IMR-90 (cell line): ENCODE measurements at places on chromosomes 3 and 15. TPM values are rescaled to one million over a fixed set of nuclear protein-coding genes. Genes with fewer than 3 reads are reported as not detected.
A peak's percentile ranks its signal among the peaks of the same experiment; 100 is the strongest.

Gene SYNPR
- total RNA-seq, result not detected in 2 replicates

DNA sequence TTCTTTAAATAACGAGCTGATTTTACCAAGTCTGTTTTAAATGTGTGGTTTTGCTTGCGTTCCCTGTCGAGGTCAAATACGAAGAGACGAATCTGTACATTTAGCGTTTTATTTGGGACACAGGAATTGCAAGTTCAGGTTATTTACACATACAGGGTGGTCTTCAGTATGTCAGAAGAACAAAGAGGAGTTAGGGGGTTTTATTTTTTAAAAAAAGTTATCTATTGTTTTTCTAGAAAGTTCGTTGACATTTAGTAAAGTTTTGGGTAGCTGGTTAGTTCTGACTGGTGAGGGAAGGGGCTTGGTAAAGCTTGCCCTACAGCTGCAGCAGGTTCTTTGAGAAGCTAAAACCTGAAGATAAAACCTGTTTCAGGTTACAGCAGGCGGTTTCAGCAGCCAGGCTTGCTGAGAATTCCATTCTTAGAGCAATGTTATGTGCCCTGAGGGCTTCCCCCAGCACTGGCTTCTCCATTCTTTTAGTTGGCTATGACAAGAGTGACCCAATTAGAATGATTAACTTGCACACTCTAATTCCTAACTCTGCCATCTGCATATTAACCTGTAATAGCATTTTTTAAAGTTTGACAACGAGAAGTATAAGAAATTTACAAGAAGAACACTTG is 815 bp upstream of the ZNF280D start:
- H3K4me1 ChIP-seq, result peaks cover 4% of the 10 kb centered on the region
- no peak overlapping the region for H3K27ac ChIP-seq
- H3K4me3 ChIP-seq, result no peak overlapping the region
- no peaks in the 10 kb centered on the region for H3K27me3 ChIP-seq
- H3K36me3 ChIP-seq, result peaks cover 2% of the 10 kb centered on the region; the same call in 1 of the 2 replicates

DNA sequence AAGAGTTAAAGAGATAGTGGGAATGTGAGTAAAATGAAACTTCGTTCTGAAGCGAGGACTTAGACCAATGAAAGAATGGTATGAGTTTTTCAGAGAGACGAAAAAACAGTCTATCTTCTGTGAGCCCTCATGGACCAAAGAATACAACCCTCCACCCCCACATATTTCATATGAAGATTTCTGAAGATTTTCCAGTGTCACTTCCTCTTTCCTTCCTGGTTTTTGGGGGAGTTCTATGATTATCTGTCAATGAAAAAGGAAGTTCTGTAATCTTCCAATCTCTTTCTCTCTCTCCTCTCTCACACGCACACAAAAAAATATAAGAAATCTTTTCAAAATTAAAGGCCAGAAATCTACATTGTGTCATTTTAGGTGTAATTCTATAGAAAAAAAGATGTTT is 27.7 kb downstream of the CMSS1 start:
- H3K36me3 ChIP-seq, result peaks cover 12% of the 10 kb centered on the region
- no peak overlapping the region for H3K4me3 ChIP-seq
- H3K27me3 ChIP-seq, result no peaks in the 10 kb centered on the region
- DNase-seq, result no peak

DNA sequence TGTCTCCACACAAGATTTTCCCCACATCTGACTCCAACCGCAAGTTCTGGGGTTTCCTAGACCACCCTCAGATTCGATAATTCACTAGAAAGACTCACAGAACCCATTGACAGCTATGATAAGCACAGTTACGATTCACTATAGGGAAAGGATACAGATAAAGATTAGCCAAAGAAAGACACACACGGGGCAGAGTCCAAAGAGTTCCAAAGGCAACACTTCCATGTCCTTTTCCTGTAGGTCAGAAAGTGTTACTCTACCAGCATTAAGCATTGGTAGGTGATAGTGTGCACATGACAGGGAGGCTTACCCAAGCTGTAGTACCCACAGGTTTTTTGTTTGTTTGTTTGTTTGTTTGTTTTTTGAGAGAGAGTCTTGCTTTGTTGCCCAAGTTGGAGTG is 48.1 kb downstream of the PHLDB2 start:
- H3K27me3 ChIP-seq, result no peaks in the 10 kb centered on the region
- no peak overlapping the region for H3K27ac ChIP-seq
- no peak for DNase-seq

DNA sequence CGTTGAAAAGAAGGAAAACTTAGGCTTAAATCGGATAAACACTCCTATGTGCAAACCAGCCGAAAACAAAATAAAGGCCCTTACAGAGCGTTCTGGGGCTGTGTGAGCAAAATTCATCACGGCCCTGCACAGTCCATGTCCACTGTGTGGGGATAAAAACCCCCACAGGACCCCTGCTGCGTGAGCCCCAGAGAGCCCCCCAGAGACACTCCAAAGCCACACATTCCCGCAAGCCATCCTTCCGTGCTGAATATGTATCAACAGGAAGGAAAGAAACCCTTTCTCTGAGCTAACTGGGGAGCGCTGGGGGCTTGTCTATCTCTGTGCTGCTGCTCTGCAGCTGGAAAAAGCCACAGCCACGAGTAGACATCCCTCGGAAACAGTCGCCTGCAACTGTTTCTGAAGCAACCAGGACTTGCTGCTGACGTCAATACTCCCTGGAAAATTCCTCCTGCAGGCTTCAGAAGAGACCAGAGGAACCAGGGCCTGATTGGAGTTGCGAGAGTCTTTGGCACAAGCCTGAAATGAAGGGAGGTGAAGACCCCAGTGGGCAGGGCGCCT is 72.7 kb downstream of the NUP210 start:
- peaks cover 2% of the 10 kb centered on the region for H3K4me1 ChIP-seq
- peaks cover 16% of the 10 kb centered on the region; the same call in 1 of the 2 replicates for H3K27me3 ChIP-seq
- no peaks in the 10 kb centered on the region for H3K36me3 ChIP-seq
- H3K4me3 ChIP-seq, result no peak overlapping the region
- peak; percentile 49 for DNase-seq

Gene SAMD7
- total RNA-seq, result not detected in 2 replicates

DNA sequence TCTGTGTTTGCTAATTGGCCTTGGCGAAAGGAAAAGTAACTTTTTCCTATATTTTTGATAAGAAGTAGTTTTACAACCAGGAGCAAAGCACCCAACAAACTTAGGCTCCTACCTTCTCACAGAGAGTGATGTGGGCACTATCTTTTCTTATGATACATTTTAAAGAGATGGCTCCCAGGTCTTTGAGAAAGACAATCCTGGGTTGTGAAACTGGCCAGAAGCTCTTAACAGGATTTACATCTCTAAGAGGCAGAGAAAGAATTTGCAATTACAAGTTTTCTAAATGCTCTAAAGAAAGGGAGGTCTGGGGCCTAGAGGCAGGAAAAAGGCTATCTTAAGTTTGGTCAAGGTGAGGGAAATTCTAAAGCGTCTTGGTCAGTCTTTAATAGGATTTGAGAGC is 609.7 kb downstream of the VGLL3 start:
- no peaks in the 10 kb centered on the region for H3K36me3 ChIP-seq
- no peak for DNase-seq
- no peak overlapping the region for H3K27ac ChIP-seq

- no peak overlapping the region for H3K27ac ChIP-seq
- no peaks in the 10 kb centered on the region for H3K27me3 ChIP-seq
- peaks cover 4% of the 10 kb centered on the region; the same call in 1 of the 2 replicates for H3K4me1 ChIP-seq
- H3K4me3 ChIP-seq, result no peak overlapping the region
These were observed 85.9 kb upstream of the PLXNA1 start for GRCh38 chr3:126896968-126897367.

Gene CLEC3B
- total RNA-seq, result 1.9 and 3.6 TPM in 2 replicates

Gene COMMD2
- total RNA-seq, result 31.9 and 46.1 TPM in 2 replicates

Gene METTL6
- 21.5 and 32.5 TPM in 2 replicates for total RNA-seq

Gene ZNF662
- 0.28 and 0.54 TPM in 2 replicates for total RNA-seq

DNA sequence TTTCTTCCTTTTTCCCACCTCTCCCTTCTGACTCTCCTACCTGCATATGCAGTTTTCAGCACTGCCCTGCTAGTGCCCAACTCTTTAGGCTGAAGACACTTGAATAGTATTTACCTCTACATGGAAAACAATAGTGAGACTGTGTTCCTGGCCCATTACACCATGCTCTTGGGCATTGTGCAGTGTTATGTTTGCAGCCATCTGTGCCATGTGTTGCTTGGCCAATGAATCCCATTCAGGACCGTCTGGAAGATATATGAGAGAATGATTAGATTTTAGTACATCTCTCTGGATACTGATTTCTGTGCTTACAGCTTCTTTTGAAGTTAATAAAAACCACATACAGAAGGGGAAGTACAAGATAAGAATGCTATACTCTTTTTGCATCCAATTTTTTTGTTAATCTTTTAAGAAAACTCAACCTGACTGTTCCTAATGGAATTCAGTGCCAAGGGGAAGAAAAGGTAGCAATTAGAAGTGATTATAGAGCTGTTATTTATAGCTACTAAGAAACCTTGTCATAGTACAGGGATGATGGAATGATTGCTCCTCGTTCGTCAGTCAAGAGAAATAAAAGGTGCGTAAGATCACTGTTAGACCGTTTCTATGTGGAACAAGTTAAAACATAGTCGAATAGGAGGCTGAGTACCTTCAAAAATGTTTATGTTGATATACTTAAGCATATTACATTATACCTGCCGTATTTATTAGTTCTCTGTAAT is 58.9 kb downstream of the TMEM41A start:
- H3K4me1 ChIP-seq, result no peaks in the 10 kb centered on the region
- DNase-seq, result no peak
- H3K27me3 ChIP-seq, result no peaks in the 10 kb centered on the region
- no peak overlapping the region for H3K4me3 ChIP-seq

Gene SPTSSB
- total RNA-seq, result not detected in 2 replicates

GRCh38 chr15:84992157-84992944 is 10.7 kb downstream of the PDE8A start:
- H3K4me1 ChIP-seq, result peaks cover 5% of the 10 kb centered on the region
- H3K36me3 ChIP-seq, result no peaks in the 10 kb centered on the region
- H3K4me3 ChIP-seq, result no peak overlapping the region
- DNase-seq, result peak; percentile 87

DNA sequence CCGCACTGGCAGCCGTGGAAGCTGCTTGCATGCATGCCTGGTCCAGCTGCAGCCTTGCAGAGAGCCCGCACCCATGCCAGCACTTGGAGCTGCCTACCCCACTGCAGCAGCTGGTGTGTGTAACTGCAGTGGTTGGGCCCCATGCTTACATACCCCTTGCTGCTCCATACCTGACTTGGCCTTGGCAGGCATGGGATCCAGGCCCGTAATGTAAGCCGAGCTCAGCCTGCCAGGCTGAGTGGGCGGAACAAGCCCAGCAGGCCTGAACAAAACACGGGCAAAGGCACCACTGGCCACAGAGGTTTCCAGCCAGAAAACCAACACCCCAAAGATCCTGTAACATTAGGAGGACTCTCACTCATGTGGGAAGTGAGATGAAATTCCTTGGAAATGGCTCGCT is 48.3 kb downstream of the SLC6A20 start:
- no peaks in the 10 kb centered on the region for H3K27me3 ChIP-seq
- no peak for DNase-seq
- no peak overlapping the region for H3K27ac ChIP-seq
- H3K4me1 ChIP-seq, result no peaks in the 10 kb centered on the region
- H3K4me3 ChIP-seq, result no peak overlapping the region

Gene FAM131A
- 9.7 and 10.8 TPM in 2 replicates for total RNA-seq

DNA sequence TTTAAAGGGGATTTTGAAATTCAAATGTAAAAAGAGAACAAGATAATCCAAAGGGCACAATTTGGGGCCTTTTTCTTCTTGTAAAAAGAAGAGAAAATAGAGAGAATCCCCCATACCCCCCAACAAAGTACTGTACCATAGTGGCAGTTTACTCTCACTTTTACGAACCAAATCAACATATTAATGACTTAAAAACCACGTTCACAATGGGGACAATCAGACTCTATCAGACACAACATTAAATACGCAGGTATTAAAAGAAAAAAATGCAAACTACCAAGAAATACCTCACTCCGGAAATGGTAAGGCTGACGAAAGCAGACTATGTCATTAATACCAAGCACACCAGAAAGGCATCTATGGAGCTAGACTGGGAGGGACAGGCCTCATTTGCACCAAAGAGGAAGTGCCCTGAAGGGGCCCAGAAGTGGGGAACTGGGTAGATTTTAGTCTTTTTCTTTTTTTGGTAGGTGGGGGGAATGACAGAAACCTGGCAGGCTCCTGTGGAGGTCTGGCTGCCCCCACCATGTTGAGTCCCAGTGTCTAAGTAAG is 134.3 kb downstream of the TIGIT start:
- no peaks in the 10 kb centered on the region for H3K36me3 ChIP-seq
- no peaks in the 10 kb centered on the region for H3K27me3 ChIP-seq
- H3K4me3 ChIP-seq, result no peak overlapping the region
- no peaks in the 10 kb centered on the region for H3K4me1 ChIP-seq

Gene LSAMP
- 7.9 and 8.1 TPM in 2 replicates for total RNA-seq

GRCh38 chr3:140455521-140456214 is 222.2 kb upstream of the TRIM42 start:
- no peaks in the 10 kb centered on the region for H3K4me1 ChIP-seq
- no peaks in the 10 kb centered on the region for H3K27me3 ChIP-seq
- H3K27ac ChIP-seq, result no peak overlapping the region
- no peaks in the 10 kb centered on the region for H3K36me3 ChIP-seq
- no peak overlapping the region for H3K4me3 ChIP-seq

GRCh38 chr3:184796551-184796950 is 15.4 kb upstream of the VPS8 start:
- H3K27ac ChIP-seq, result no peak overlapping the region
- no peaks in the 10 kb centered on the region for H3K36me3 ChIP-seq
- no peak for DNase-seq
- H3K27me3 ChIP-seq, result peaks cover 2% of the 10 kb centered on the region; the same call in 1 of the 2 replicates

Gene BSN
- total RNA-seq, result under 0.01 TPM in 2 replicates

GRCh38 chr3:37441689-37442088 is 267.3 kb upstream of the LRRFIP2 start:
- no peak for DNase-seq
- H3K36me3 ChIP-seq, result no peaks in the 10 kb centered on the region
- no peaks in the 10 kb centered on the region for H3K4me1 ChIP-seq
- peaks cover 13% of the 10 kb centered on the region for H3K27me3 ChIP-seq
- no peak overlapping the region for H3K4me3 ChIP-seq
- H3K27ac ChIP-seq, result no peak overlapping the region

Gene CCDC33
- total RNA-seq, result not detected in 2 replicates

DNA sequence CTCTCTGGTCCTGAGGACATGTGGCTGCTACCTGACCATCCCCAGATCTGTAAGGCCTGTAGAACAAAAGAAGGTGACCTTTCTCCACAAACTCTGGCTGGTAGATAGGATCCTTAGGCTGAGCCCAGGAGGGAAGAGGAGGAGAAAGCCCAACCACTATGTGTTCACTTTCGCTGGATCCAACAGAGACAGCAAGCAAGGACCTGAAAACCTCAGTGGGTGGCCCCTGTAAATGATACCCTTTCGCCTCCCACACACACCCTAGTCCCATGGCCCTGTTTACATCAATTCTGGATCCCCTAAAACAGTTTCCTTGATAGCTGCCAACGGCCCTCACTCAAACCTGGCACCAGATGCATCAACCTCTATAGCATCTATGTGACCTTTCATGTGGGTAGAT is 22.4 kb downstream of the CCDC12 start:
- no peak for DNase-seq
- no peak overlapping the region for H3K4me3 ChIP-seq
- 0 out of 2 replicates have a peak, but pooled peaks cover 1% of the 10 kb centered on the region for H3K36me3 ChIP-seq
- H3K27me3 ChIP-seq, result no peaks in the 10 kb centered on the region

GRCh38 chr3:47009225-47010110 is 30.0 kb downstream of the NBEAL2 start:
- no peaks in the 10 kb centered on the region for H3K27me3 ChIP-seq
- peaks cover 10% of the 10 kb centered on the region for H3K36me3 ChIP-seq
- DNase-seq, result peak; percentile 89
- H3K27ac ChIP-seq, result peak overlapping the region; percentile 87
